ENCODE measurements at places on chromosomes 12 and 14. TPM values are rescaled to one million over a fixed set of nuclear protein-coding genes. Genes with fewer than 3 reads are reported as not detected.

Gene NELL2
- 0.20 TPM for total RNA-seq

Gene TMEM117
- 12.7 TPM for total RNA-seq

Gene SLC35F4
- total RNA-seq = 0.13 TPM

Gene OVCH1
- not detected for total RNA-seq

Gene POTEG
- total RNA-seq = 2.2 TPM
